ENCODE measurements at places on chromosomes 4 and X.
A peak's percentile ranks its signal among the peaks of the same experiment; 100 is the strongest.

GRCh38 chr4:6824071-6824470, 41.5 kb downstream of the KIAA0232 start:
- no peak for DNase-seq

- no peak for DNase-seq
These were observed 44.8 kb downstream of the ADRA2C start for GRCh38 chr4:3810796-3811485.

DNA sequence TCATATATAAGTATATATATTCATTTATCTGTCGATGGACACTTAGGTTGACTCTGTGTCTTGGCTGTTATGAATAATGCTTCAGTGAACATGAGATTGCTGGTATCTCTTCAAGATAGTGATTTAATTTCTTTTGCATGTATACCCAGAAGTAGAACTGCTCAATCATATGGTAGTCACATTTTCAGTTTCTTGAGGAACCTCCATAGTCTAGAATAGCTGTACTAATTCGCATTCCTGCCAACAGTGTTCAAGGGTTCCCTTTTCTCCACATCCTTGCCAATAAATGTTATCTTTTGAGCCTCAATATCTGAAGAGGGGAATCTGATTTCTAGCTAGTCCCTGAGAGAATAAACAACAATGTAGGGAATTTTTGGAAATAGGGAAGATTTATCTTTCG, 32.4 kb upstream of the CCNG2 start:
- no peak for DNase-seq

DNA sequence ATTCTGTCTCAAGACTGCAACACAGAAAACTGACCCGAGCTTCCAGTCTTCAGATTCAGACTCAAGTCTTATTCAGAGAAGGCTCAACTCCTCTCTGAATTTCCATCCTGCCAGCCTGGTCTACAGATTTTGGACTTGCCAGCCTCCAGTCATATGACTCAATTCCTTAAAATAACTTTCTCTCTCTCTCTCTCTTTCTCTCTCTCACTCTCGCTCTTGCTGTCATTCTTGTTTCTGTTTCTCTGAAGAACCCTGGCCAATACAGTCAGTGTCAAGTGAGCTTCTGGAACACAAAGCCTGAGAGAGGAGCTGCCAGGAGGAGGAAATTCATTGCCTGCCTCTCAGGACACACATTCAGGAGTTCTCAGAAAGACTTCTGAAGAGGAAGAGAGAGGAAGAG, 154.9 kb downstream of the PARM1 start:
- no peak for DNase-seq

GRCh38 chrX:94511564-94511963, 837.6 kb downstream of the FAM133A start:
- no peak for DNase-seq

DNA sequence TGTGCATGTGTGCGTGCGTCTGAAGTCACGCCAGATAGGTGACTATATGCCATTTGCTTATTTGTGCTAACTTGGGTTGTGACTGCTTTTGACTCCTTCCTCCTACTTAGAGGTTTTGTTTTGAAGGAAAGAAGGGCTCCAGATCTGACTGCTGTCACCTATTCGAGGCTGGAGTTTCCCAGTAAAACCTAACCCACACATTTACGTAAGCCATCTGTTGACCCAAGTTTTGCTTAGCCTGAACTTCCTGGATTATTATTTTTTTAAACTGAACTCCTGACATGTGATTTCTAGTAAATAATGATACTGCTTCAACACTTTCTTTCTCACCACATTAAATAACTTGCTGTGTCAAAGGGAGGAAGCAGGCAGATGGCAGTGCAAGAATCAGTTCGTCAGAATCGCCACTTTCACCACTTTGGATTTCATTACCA, 41.5 kb downstream of the DTHD1 start:
- DNase-seq, result no peak

DNA sequence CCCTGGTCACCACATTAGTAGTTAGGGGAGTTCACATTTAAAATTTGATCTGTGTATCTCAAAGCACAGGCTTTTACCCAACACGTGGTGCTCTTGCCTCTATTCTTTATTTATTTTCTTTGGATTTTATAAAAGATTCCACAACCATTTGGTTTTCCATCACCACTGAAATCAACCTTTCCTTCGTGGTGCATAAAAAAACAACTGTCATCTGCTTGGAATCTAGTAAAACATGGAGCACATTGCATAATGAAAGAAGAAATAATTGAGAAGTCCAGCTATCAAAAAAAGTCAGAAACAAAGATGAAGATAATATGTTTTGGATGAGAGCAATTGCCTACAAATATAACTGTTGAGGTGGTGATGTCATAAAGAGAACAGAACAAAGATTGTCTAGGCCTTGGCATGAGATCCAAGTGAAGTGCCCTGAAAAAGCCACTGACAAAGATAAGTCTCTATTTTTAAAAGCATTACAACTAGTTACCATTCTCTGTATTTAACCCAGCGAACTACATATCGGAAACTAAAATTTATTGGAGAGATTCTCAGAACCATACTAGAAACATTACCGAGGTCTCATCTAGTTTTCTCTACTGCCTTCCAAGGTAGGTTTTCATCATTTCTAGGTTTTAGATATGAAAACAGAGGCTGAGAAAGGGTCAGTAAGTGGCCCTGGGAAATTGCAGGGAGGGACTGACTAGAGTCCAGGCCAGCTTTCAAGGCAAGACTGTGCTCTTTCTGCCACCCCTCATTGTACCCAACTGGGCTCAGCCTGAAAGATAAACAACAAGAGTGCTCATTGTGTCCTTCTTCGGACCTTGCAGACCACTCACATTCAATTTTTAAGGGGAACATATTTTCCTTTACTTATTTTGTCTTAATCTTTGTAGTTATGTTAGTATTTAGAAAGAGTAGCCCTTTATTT, 127.3 kb downstream of the MAD2L1 start:
- no peak for DNase-seq

GRCh38 chr4:16636304-16636703, 262.1 kb downstream of the LDB2 start:
- no peak for DNase-seq

GRCh38 chrX:27815209-27815608, 7.4 kb downstream of the MAGEB10 start:
- DNase-seq, result no peak

GRCh38 chr4:74501579-74501978, 56.6 kb downstream of the AREG start:
- no peak for DNase-seq

GRCh38 chrX:30679369-30679768, 26.1 kb downstream of the GK start:
- DNase-seq, result no peak

DNA sequence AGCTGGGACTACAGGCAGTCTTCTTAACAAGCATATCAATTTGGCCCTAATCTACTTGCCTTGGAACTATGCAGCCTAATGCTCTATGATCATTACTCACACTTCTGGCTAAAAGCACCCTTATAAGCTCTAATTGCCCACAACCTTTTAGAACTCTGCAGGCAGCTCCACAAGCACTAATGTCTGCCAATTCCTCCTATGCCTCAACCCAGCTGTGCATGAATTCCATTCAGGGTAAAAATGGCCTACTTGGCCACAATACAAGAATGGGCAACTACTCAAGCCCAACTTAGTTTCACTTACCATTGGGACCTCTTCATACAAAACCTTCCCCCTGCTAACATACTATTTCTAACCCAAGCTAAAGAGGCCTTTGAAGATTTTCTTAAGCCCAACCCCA, 51.7 kb downstream of the ZNF718 start:
- no peak for DNase-seq

DNA sequence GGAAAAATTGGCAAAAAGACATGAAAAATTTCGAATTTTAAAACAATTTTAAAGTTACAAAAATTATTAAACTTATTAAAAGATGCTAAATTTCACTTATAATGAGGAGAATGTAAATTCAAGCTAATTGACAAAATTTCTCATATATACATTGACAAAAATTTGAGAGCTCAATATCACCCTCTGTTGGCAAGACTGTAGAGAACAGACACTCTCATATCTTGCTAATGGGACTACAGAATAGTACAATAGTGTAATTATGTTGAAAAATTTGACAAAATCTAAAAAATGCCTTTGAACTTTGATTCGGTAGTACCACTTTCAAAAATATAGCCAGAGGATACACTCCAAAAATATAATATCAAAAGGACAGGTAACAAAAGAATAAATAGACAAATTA, 29.8 kb downstream of the DCAF8L2 start:
- DNase-seq, result peak; percentile 6

GRCh38 chr4:99207911-99208718, 10.9 kb downstream of the ADH6 start:
- DNase-seq, result no peak

GRCh38 chr4:70277121-70277520, 34.7 kb downstream of the CSN3 start:
- DNase-seq, result no peak

GRCh38 chrX:147191361-147191760, 376.8 kb upstream of the CXorf51A start:
- DNase-seq, result no peak

DNA sequence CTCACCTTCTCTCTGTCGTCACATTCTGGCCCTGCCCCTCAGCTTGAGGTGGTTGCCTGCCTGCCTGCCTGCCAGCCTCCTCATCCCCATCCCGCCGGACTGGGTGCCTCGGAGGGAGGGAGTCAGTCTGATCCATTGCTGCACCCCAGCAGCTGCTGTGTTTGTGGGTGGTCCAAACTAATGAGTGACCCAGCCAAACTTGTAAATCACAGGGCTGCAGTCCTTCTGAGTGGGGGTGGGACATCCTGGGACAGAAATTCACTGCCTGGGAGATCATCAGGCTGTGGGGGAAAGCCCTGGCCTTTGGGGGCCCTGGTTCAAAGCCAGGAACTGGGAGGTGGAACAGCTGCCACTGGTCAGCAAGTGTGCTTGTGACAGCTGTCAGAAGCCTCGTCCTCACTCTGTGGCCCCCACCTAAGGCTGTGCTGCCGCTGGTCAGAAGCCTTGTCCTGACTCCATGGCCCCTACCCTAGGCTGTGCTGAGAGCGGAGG, 5.6 kb downstream of the GPR78 start:
- DNase-seq, result no peak

GRCh38 chrX:1802912-1803311, 188.1 kb downstream of the ASMT start:
- DNase-seq, result no peak

DNA sequence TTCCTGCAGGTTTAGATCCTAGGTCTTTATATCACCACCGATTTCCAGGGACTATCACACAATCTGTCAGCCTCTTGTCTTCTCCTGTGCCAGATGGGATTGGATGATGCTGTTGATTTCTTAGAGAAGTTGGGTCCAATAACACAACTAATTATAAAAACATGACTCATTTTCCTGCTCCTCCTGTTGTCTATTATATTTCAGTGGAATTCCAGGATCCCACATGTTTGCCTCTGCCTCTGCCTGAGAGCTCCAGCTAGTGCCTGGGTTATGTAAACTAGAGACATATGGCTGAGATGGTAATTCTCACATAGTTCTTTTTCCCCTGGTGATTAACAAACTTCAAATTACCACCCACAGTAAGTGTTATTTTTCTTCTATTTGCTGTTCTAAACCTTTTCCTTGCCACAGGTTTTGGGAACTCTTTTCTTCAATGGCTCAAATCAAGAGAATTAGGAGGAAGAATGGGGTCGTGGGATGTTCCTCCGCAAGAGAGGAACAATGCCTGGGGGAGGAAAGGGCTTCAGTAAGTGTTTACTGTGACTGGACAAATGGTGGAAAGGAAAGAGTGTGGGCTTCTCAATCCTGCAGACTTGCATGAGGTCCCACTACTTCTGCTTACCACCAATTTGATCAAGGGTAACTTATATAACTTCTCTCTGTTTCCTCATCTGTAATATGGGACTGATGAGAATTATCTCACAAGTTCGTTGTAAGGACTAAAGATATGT, 3.4 kb upstream of the HOPX start:
- DNase-seq, result no peak

- DNase-seq, result peak; percentile 45
These were observed 3.4 kb downstream of the TEX13B start for GRCh38 chrX:107978707-107979307.

DNA sequence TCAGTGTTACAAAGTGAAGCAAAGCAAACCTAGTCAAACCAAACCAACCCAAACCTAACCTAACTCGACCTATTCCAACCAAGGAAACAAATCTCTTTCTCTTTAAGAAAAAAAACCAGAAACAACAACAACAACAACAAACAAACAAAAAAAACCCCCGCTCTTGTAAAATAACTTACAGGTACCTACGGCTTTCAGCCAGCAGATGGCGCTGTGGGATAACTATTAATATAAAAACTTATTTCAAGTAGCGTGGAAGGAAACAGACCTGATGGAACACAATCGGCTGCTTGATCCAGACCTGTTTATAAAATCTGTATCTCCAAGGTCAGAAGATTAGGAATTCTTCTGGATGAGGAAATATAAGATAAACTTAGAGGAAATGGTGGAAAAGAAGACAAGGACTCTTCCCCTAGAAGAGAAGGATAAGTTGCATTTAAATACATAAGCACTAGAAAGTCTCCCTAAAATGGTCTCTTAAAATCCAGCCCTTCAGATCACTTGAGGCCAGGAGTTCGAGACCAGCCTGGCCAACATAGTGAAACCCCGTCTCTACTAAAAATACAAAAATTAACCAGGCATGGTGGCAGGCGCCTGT, 34.4 kb upstream of the CDKL5 start:
- DNase-seq, result peak; percentile 86

DNA sequence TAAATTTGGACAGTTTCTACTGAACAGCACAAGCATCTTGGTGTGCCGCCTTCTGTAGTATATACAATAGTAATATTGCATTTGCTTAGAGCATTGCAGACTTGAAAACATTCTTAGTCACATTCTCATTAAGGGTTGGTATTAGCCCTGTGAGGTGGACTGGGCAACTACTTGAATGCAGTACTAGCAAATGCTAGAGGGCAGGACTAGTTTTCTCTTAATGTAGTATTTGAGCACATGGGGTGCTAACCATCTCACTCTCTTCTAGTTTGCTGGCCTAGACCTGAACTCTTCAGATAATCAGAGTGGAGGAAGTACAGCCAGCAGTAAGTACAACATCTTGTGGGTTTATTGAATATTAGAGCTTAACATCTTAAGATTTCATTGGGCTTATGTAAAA, 3.2 kb downstream of the DDX3X start:
- DNase-seq, result no peak

GRCh38 chr4:109548655-109549054, 11.4 kb upstream of the MCUB start:
- no peak for DNase-seq

DNA sequence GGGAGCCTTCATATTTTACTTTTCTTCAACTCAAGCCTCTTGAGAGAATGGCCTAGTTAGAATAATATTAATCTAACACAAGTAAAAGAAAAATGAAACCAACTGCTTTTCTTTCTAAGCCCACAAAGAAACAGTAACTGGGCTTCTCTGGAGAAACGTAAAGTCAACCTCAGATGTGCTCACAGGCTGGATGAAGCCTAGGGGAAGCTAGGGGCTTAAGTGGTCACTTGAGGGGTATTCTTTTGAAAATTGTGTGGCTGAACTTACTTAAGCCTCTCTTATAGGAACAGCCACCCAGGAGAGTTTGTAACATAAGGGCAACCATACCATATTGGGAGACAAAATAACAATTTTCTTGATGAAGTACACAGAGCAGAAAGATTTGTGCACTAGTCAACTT, 279.0 kb downstream of the SPRY1 start:
- peak; percentile 20 for DNase-seq

- no peak for DNase-seq
These were observed 21.0 kb downstream of the TNIP3 start for GRCh38 chr4:121143131-121143530.

- DNase-seq, result peak; percentile 53
These were observed 62.5 kb downstream of the WFS1 start for GRCh38 chr4:6332042-6332668.

GRCh38 chr4:112897543-112897942, 151.9 kb upstream of the ANK2 start:
- DNase-seq, result no peak

Data from NCI-H1417 (cell line).